Activated CD4-positive, alpha-beta T cell treated with anti-CD3 and anti-CD28 coated beads for 36 hours (primary cell): ENCODE measurements at places on chromosomes 6 and 20. TPM values are rescaled to one million over a fixed set of nuclear protein-coding genes. Genes with fewer than 3 reads are reported as not detected.

DNA sequence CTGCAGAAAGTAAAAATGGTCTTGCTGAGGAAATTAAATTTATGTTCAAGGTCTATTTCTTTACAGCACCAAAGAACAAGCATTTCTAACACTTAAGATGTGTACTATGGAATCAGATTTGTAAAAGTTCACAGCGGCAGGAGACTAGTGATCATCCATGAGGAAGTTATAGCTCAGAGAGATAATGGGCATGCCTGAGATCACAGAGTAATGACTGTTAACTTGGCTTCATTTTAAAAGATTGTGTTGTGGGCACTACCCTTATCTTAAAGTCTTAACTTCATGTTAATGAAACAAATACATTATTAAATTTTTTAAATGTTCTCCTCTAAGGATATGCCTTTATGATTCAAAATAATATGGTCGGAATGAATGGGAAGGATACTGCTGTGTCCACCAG, 168.6 kb downstream of the GMPR start:
- H3K4me3 ChIP-seq, result no peak overlapping the region
- no peak overlapping the region for H3K27ac ChIP-seq
- H3K4me1 ChIP-seq, result peaks cover 28% of the 10 kb centered on the region

DNA sequence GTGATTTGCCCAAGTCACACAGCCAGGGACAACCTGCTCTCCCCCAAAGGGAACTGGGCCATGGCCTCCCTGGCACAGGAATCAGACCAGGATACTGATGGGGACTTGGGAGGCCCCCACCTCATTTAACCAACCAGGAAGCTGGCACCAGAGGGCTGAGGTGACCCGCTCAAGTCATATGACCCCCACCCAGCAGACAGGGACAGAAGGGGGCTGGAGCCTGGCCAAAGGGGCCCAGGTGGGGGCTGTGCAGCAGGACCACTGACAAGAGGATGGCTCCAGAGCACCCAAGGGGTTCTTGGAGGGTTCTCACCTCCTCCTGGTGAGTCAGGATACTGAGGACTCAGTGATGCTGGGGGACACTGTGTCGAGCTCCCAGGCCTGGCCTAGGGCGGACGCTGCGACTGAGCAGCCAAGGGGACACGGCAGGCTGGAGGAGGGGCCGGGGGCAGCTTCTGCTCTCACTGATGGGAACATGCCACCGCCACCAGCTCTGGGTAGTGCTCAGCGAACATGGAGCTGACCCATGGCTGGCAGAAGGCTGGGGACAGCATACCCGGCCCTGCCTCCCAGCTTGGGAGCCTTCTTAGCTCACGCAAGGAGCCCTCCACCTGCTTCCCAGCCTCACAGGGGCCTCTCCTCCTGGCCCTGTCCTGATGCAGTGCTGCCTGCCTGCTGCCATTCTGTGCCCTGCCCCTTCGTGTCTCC, 1.2 kb downstream of the CST7 start:
- H3K4me1 ChIP-seq, result peaks cover 38% of the 10 kb centered on the region
- H3K27me3 ChIP-seq, result peaks cover 2% of the 10 kb centered on the region
- no peak overlapping the region for H3K27ac ChIP-seq
- DNase-seq, result no peak
- H3K36me3 ChIP-seq, result peaks cover 28% of the 10 kb centered on the region

- H3K36me3 ChIP-seq, result no peaks in the 10 kb centered on the region
- no peak for DNase-seq
- no peaks in the 10 kb centered on the region for H3K27me3 ChIP-seq
- no peak within 1 kb of the TSS for H3K4me3 ChIP-seq
- no peak within 1 kb of the TSS for H3K27ac ChIP-seq
Measured at GRCh38 chr6:152750694-152751093, at the start of gene VIP. Gene VIP (plus strand): TSS chr6:152750797. CDS start chr6:152752178, 1,381 bp downstream.

- no peak for DNase-seq
- H3K4me1 ChIP-seq, result no peaks in the 10 kb centered on the region
- no peak overlapping the region for H3K27ac ChIP-seq
- peaks cover 4% of the 10 kb centered on the region for H3K27me3 ChIP-seq
- H3K4me3 ChIP-seq, result no peak overlapping the region
Measured at GRCh38 chr6:152401978-152402377, 235.2 kb downstream of the SYNE1 start.

GRCh38 chr6:153436351-153436750, 305.3 kb upstream of the RGS17 start:
- H3K4me1 ChIP-seq, result no peaks in the 10 kb centered on the region
- H3K36me3 ChIP-seq, result no peaks in the 10 kb centered on the region
- H3K4me3 ChIP-seq, result no peak overlapping the region
- no peak for DNase-seq
- peaks cover 2% of the 10 kb centered on the region for H3K27me3 ChIP-seq
- no peak overlapping the region for H3K27ac ChIP-seq

DNA sequence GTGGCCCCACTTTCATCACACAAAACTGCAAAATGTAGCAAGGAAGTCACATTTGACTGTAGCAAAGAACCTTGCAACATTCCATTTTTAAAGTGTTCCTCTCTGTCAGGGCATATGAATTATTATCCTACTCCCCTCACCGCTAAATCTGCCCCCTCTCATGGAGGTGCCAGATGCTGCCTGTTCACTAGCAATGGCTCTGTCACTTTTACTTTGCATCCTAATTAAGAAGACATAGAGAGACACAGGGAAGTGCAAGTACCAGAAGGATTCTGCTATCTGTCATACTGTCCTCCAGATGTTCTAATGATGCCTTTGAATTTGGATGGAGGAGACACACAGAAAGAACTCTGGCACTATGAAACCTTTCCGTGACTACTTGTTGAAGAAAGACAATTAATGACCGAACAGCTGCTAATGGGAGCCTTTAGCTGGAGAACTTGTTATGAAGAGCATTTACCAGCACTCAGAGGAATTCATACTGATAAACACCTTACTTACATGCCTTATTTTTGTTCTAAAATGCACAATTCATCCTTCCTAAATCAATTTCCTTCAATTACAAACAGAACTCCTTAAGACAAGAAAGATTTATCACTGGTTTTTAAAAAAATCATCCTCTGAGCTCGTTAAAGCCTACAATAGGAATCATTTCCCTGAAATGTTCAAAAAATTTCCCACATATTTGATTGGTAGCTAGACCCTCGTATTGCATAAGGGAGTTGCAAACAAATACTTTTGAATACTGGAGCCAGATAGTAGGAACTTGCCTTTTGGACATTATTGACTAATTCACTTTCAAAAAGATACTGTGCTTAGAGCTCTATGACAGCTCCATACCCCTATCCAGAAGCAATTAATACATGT, 292.6 kb downstream of the UBE3D start:
- no peak overlapping the region for H3K4me3 ChIP-seq
- DNase-seq, result no peak
- H3K4me1 ChIP-seq, result no peaks in the 10 kb centered on the region
- no peaks in the 10 kb centered on the region for H3K36me3 ChIP-seq
- H3K27me3 ChIP-seq, result no peaks in the 10 kb centered on the region

DNA sequence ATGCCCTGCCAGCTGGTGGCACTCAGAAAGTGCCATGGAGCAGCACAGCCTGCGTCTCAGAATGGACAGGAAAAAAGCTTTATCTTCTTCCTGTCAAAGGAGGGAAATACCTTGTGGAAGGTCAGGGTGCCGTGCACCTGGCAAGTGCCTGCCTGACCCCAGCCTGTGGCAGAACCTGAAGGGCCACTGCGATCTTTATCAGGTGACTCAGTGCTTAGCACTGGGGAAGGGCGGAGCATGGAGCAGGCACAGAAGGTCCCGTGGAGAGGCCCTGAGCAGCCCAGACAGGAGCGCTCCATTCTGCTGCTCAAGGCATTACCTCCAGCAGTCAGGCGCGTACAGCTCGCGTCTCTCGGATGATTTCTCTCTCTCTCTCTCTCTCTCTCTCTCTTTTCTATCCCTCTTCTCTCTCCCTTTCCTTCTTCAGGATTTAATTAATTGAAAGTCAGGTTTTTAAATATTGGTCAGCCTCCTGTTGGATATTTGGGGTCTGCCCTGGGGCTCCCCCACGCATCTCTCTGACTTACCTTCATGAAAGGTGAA, 31.7 kb downstream of the FOXC1 start:
- H3K4me1 ChIP-seq, result no peaks in the 10 kb centered on the region
- no peaks in the 10 kb centered on the region for H3K27me3 ChIP-seq
- H3K27ac ChIP-seq, result no peak overlapping the region

DNA sequence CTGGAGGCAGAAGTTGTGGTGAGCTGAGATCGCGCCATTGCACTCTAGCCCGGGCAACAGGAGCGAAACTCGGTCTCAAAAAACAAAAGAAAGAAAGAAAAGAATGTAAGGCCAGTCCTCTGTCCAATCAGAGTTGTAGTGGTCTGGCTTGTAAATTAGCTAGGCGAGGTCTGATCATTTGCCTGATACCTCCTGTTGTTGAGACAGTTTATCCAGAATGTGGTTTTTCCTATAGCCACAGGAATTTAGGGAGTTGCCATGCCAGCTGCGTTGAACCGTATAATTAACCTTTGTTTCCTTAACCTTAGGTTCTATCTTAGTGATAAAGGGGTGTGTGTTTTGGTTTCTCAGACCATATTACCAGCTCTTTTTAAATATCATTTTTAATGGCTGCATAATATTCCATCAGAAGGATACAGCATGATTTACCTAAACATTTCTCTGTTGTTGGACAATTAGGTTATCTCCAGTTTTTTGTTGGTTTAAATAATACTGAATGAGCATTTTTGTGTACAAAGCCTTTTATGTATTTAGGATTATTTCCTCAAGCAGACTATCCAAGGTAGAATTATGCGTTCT, 11.7 kb upstream of the PPARD start:
- DNase-seq, result no peak
- no peak overlapping the region for H3K27ac ChIP-seq
- no peak overlapping the region for H3K4me3 ChIP-seq
- no peaks in the 10 kb centered on the region for H3K27me3 ChIP-seq
- peaks cover 23% of the 10 kb centered on the region for H3K4me1 ChIP-seq
- H3K36me3 ChIP-seq, result peaks cover 5% of the 10 kb centered on the region

DNA sequence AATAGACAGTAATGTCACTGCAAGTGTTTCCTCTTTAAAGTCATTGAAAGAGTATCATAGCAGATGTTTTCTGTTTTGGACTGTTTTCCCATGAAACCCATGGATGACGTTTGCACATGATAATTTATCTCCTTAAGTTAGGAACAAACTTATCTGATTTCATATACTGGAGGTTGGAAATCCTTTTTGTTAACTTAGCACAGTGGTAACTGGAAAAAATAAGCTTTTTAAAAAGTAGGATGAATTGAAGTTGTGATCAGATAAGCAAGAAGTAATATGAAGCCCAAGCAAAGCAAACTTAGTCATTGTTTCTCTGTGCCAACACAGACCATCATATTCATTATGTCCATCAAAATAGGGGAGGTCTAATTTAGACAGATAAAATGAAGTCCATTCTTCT, 61.6 kb downstream of the PLCB4 start:
- no peak for DNase-seq
- H3K36me3 ChIP-seq, result no peaks in the 10 kb centered on the region
- no peak overlapping the region for H3K27ac ChIP-seq
- no peak overlapping the region for H3K4me3 ChIP-seq

DNA sequence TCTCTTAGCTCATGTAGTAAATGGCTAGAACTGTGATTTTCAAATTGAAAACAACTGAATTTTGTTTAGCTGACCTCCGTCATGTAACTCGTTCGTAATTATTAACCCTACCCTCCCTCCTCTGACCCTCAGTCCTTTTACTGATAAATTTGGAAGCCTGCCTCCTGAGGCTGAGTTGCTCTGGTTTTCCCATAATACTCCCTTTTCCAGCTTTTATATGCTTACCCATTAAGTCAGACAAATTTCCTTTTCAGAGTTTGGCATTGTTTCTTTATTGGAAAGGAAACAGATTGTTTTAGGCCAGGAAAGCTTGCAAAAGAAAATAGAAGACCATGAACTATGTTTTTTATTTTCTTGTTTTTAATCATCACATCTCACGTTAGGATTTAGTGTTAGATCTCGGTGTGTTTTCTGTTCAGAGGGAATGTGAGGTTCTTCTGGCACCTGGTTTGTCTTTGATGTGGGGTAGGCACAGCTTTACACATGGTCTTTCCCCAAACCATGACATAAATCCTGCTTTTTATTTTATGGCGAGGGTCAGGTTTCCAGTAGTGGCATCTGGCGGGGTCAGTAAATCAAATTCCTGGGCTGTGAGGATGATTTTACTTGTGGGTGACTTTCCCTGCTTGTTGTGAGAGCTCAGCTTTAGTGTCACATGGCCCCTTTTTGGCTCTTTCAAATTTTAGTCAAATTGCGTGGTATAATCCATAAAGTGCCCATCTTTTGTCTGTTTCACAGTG, 24.5 kb downstream of the PLCB4 start:
- H3K36me3 ChIP-seq, result no peaks in the 10 kb centered on the region
- H3K4me1 ChIP-seq, result no peaks in the 10 kb centered on the region
- H3K27ac ChIP-seq, result no peak overlapping the region
- no peak overlapping the region for H3K4me3 ChIP-seq
- no peaks in the 10 kb centered on the region for H3K27me3 ChIP-seq
- no peak for DNase-seq

DNA sequence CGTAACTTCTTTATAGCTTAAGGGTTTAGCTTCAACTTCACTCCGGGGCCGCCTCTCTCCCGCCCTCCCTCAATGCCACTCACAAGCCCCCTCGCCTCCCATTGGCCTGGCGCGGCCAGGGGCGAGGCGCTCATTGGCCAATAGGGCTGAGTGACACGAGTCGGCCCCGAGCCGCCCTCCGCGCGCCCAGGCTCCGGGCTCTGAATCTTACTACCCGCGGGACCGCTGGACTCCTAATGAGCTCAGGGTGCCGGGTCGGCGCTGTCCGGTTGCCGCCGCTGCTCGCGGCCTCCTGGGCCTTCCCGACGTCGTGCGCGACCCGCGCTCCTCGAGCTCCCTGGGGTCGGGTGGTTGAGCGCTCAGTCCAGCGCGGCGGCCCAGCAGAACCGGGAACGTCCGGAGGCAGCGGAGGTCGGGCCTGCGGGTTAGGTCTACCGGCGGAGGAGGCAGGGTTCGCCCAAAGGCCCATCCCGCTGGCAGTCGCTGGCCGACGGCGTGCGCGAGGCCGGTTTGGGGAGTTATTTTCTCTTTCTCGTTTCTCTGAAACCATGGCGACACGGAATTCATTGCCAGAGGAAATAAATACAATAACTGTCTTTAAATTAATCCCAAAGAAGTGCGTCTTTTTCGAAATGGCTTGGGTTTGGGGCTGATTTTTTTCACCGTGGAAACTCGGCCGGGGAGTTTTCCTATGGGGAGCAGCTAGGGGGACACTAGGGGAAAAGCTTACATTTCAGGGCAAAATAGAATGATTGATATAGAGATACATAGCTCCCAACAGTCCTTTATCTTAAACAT, at the start of gene SIM1:
Gene SIM1 (minus strand): TSS at position 19 of the 798 bp plus-strand sequence. CDS start 1,453 bp downstream, outside the sequence.
- peaks cover 17% of the 10 kb centered on the region for H3K36me3 ChIP-seq
- peak within 1 kb of the TSS; percentile 33 for H3K4me3 ChIP-seq
- peak; percentile 43 for DNase-seq
- peaks cover 27% of the 10 kb centered on the region for H3K4me1 ChIP-seq

DNA sequence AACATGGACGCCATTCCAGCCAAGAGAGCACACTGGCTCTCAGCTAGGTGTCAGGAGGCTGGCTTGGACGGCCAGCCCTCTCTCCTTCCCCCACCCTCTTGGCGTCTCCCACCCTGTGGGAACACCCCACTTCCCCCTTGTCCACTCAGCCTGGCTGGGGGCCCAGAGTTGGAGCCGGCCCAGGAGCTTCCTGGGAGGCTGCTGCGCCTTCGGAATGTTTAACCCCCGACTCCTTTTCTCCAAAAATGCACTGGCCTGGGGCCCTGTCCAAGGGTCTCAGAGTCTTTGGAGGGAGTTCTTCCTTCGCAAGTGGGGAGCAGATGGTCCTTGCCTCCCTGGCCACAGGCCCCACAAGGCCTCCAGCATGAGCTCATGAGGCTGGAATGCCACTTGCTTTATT, 4.1 kb downstream of the ADAM33 start:
- no peak overlapping the region for H3K27ac ChIP-seq
- peaks cover 41% of the 10 kb centered on the region for H3K27me3 ChIP-seq
- H3K36me3 ChIP-seq, result no peaks in the 10 kb centered on the region
- H3K4me3 ChIP-seq, result no peak overlapping the region
- DNase-seq, result no peak

Gene CLPSL2
- total RNA-seq, result not detected

Gene BTNL2
- total RNA-seq, result not detected

Gene GNMT
- total RNA-seq, result not detected

Gene NR2E1
- not detected for total RNA-seq
